Stimulated activated CD8-positive, alpha-beta memory T cell treated with anti-CD3 and anti-CD28 coated beads, Interleukin-7, amount 100 ng/mL, for 1 hour (primary cell): ENCODE measurements at places on chromosomes 2 and 18.

DNA sequence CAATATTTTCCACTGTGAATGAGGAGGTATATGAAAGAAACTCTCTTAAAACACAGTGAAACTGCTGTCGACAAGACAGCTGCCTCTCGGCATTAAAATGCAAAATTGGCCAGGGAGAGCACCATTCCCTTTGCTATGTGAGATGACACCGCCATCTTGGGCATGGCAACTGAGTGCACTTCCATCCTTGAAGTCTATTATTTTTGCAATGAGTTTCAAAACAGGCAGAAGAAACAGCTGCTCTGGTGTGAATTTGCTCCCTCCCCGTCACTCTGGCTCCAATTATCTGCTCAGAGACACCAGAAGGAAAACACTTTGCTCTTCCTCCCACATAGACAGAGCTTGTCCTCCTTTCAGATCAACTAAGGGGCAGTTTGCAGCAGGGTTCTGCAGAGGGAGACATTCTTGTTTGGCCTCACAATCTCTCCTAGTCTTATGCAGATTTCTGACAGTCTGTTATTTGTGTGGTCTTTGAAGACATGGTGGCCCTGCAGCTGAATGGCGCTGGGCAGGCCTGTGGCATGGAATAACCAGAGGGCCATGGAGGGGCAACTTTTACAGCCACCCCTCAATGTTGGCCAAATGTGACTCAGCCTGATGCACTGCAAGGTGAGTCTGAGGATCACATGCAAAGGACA lies 48.6 kb upstream of the SEC11C start:
- DNase-seq: no peak

GRCh38 chr2:132038179-132038882 lies 123.4 kb downstream of the ANKRD30BL start:
- no peak for DNase-seq

GRCh38 chr2:227503433-227504406 lies 31.8 kb downstream of the AGFG1 start:
- no peak for DNase-seq

DNA sequence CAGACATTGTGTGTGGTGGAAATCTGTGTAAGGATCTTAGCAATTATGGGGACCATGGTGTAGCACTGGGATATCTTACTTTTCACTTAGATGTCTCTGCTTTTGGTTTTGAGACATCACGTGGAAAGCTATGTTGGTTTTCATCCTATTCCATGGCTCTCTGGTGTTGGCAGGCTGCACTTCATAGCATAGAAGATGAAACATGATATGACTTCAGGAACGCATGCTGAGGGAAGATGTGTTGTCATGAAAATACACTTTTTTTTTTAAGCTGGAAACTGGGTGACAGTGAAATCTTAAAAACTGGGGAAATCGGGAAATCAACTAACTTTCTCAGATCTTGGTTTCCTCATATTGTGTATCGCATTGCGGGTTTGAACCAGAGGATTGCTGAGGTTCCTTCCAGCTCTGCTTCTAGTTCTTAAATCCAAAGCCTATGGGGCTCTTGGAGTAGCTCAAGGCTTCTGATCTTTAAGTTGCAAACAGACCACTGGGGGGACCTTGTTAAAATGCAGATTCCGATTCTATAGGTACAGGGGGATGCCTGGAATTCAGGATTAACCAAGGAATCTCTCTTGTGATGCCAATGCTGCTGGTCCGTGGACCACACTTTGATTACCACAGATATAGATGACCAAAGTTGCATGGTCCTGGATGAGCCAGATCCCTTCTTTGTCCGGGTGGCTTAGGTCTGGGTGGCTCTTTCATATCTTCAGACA lies 160.7 kb downstream of the SH3RF3 start:
- no peak for DNase-seq
